ENCODE measurements at places on chromosomes 7 and 10. TPM values are rescaled to one million over a fixed set of nuclear protein-coding genes. Genes with fewer than 3 reads are reported as not detected.

NOM1 gene
- total RNA-seq = 17.1 TPM

P4HA1 gene
- total RNA-seq = 143 TPM

PRLHR gene
- not detected for total RNA-seq

TMEM60 gene
- total RNA-seq = 20.3 TPM

C10orf95 gene
- not detected for total RNA-seq

SLC29A4 gene
- total RNA-seq = 1.1 TPM

FERD3L gene
- total RNA-seq = not detected

CPA2 gene
- not detected for total RNA-seq

ARHGEF35 gene
- total RNA-seq = 3.6 TPM

AGBL3 gene
- 2.2 TPM for total RNA-seq

ANKRD2 gene
- total RNA-seq = 0.72 TPM

GRM3 gene
- not detected for total RNA-seq

MICALL2 gene
- 30.4 TPM for total RNA-seq

BHLHA15 gene
- total RNA-seq = not detected

LIPM gene
- total RNA-seq = not detected

FKBP6 gene
- not detected for total RNA-seq

SMKR1 gene
- total RNA-seq = 0.72 TPM

DNA sequence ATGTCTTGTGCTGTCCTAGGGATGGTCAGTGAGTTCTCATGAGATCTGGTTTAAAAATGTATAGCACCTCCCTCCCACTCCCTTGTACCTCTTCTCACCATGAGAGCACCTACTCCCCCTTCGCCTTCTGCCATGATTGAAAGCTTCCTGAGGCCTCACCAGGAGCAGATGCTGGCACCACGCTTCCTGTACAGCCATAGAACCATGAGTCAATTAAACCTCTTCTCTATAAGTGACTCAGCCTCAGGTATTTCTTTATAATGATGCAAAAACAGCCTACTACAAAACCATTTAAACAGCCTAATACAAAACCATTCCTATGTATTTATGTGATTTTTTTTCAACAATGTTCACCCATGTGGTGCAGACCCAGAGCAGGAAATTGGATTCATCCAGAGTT lies 32.0 kb downstream of the KDM7A start:
- no peak for DNase-seq

DNA sequence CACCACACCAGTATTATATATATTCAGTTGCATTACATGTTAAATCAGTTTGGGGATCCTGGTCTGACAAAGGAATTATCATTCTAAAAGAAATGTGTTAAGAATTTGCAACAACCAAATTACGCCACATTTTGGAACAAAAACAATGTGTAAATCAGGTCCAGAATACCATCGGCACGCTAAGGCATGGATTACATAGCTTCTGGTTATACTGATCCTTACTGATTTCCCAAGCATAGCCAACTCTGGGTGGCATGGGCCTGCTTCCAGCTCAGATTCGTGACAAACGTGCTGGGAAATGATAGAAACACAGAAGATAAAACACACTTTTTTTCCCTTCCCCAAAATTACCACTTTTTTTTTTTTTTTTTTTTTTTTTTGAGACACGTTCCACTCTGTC lies 660.0 kb downstream of the SORCS1 start:
- no peak for DNase-seq

GRCh38 chr10:131905267-131905571 lies 4.4 kb downstream of the PPP2R2D start:
- DNase-seq = no peak

DNA sequence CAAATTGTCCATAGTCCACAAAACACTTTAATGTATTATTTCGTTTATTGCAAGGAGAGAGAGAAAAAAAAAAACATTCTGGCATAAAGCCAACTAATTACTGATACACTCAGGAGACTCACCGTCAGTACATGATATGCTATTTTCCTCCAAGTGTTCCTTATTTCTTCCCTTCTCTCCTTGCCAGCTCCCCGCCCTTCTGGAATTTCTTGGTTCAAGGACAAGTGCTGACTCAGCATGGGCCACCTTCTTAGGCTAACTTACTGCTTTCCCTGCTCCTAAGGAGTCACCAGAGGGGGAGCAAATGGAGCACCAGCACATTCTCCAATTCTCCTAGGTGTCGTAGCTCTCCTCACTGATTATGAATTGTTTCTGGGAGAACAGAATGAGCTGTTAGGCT lies 133.8 kb upstream of the HDAC9 start:
- no peak for DNase-seq

GRCh38 chr10:113933894-113934532 lies 79.6 kb downstream of the NHLRC2 start:
- no peak for DNase-seq

DNA sequence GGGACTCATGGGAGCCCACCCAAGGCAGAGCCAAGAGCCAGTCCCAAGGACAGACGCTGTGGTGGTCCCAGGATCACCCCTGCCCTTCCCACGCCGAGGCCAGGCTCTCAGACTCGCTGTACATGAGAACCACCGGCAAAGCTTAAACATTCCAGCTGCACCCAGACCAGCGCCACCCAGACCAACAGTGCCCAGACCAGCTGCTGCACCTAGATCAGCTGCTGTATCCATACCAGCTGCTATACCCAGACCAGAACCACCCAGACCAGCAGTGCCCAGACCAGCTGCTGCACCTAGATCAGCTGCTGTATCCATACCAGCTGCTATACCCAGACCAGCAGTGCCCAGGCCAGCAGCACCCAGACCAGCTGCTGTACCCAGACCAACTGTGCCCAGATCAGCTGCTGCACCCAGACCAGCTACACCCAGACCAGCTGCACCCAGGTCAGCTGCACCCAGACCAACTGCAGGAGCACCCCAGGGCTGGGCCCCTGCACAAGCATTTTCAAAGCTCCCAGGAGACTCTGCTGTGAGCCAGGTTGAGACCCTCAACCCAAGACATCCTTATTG lies 47.9 kb upstream of the CNPY1 start:
- peak; percentile 25 for DNase-seq

GRCh38 chr10:96910488-96911395 lies 78.6 kb downstream of the LCOR start:
- peak; percentile 71 for DNase-seq

GRCh38 chr10:127872871-127873600 lies 19.7 kb downstream of the CLRN3 start:
- no peak for DNase-seq

- peak; percentile 3 for DNase-seq
These were observed 189.6 kb downstream of the DNAJC1 start for GRCh38 chr10:21813946-21814345.

GRCh38 chr10:69406302-69406811 lies 10.4 kb downstream of the TACR2 start:
- no peak for DNase-seq

DNA sequence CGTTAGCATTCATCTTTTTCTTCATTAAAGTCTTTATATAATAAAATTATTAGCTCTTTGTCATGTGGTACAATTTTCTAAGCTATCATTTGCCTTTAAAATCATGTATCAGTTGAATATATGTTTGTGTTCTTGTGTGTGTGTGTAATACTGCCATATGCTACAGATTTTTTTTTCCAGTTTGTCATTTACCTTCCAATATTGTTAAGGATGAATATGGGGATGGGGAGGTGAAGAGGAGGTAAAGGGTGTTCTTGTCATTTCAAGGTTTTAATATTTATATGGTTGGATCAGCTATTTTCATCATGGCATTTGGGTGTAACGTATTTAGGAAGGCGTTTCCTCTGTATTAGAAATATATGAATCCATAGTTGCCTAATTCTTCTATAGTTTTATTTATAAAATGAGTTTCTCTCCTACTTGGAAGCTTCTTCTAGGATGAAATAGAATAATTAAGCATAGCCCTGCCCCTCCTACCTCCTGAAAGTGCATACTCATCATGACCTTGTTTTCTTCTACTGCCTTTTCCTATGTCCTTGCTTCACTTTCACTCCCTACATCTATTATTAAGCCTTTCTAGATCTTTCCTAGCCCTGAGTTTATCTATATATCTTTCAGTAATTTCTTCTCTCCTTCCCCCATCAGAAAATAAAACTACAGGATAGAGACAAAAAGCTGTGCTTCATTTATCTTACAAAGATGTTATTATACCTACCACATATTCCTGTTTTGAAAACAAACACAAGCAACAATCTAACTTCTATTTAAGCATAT lies 25.1 kb downstream of the RAB18 start:
- DNase-seq = no peak

DNA sequence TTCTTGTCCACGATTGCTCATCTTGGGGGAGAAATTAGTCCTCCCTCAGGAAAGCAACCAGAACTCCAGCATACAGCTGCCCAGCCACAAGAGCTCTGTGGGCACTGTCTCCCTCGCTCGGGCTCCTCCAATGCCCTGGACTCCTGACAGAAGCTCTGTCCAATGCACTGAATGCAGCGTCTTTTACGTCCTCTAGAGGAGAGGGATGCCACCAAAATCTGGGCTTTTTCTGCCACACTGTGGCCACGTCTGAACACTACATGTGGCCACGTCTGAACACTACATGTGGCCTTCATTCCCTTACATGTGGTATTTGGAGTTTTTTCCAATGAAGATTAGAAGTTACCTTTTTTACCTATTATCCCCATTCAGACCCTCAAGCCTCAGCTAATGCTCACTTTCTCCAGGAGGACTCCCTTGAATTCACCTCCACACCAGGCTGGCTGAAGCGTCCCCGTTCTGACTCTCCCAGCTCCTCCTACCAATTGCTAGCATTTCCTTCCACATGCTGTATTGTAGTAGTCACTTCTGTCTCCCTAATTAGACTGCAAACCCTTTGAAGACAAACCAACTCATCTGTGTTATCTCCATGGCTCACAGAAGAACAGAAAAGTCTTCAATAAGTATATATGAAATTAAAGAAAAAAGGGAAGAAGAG lies 134.3 kb upstream of the PDE1C start:
- no peak for DNase-seq

DNA sequence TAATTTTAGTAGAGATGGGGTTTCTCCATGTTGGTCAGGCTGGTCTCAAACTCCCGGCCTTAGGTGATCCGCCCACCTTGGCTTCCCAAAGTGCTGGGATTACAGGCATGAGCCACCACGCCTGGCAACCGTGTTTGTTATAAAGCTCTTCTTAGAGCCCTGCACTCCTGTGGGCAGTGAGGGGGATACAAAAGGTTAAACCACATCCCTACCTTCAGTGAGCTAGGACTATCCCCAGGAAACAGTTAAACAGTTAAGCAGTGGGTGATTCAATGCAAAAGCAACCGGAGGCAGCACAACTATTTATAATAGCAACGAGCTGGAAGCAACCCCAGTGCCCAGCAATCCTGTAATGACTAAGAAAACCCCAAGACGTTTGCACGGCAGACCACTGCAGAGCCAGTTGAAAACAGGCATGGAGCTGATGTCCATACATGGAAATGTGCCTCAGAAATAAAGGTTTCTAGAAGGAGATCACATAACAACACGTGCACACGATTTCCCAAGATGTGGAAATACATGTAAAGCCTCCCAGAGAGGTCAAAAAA lies 107.2 kb upstream of the LYZL2 start:
- peak; percentile 92 for DNase-seq

- DNase-seq = no peak
These were observed 73.2 kb upstream of the PPP1R3C start for GRCh38 chr10:91705948-91706670.

- DNase-seq = no peak
These were observed 6.9 kb upstream of the ZNF33A start for GRCh38 chr10:38003588-38003987.

GRCh38 chr7:34752929-34753328 lies 94.9 kb downstream of the NPSR1 start:
- no peak for DNase-seq

GRCh38 chr10:46048152-46048551 lies 2.1 kb upstream of the MSMB start:
- DNase-seq = no peak

- DNase-seq = peak; percentile 25
These were observed 407.7 kb downstream of the PARD3 start for GRCh38 chr10:34407324-34407805.

- no peak for DNase-seq
These were observed 340.0 kb upstream of the MEOX2 start for GRCh38 chr7:16026253-16027020.

DNA sequence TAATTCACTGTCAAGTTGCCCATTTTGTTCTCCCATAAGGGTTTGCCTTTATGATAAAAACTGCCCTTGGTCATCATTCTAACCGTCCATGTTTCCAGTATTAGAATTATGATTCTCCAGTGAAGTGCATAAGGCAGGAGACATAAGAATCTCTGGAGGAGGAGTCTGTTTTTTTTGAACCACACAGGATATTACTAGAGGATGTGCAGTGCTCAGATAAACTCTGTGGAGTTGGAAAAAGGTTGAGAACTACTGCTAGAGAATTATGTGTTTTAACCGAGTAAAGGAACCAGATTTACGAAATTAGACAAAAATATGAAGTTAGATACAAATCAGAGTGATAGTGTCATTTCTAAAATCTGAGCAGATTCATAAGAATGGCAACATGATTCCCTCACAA lies 40.5 kb downstream of the MDFIC start:
- DNase-seq = no peak

- peak; percentile 87 for DNase-seq
These were observed 548 bp upstream of the BNIP3 start for GRCh38 chr10:131982185-131982756.

- no peak for DNase-seq
These were observed 285 bp downstream of the CSTF2T start for GRCh38 chr10:51699145-51699474.

GRCh38 chr10:96390460-96390864 lies 31.7 kb upstream of the OPALIN start:
- no peak for DNase-seq

DNA sequence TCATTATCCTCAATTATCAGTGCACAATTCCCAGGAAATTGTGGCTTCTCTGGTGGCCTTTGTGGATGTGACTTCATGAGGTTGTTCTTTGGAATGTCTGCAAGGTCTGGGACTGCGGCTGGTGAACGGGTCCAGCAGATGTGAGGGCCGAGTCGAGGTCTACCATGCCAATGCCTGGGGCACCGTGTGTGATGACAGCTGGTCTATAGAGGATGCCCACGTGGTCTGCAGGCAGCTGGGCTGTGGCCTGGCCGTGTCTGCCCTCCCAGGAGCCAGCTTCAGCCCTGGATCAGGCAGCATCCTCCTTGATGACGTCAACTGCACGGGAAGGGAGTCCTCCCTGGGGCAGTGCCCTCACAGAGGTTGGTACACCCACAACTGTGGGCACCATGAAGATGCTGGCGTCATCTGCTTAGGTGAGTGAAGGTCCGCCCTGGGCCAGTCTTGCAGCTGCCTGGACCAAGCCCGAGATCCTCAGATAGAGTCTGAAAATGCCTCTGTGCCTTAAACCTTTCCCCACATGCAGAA lies 46.9 kb downstream of the CUZD1 start:
- no peak for DNase-seq

Measured in osteoblast (primary cell).